Bladder microvascular endothelial cell (primary cell): ENCODE measurements at places on chromosomes 7 and 10. TPM values are rescaled to one million over a fixed set of nuclear protein-coding genes. Genes with fewer than 3 reads are reported as not detected.

STOX1 gene
- 0.19 and 0.32 TPM in 2 replicates for total RNA-seq

LRRC18 gene
- total RNA-seq, result not detected in 2 replicates

RPEL1 gene
- 0.06 TPM in 1 of 2 replicates, not detected in the other for total RNA-seq

SBDS gene
- 66.2 and 97.8 TPM in 2 replicates for total RNA-seq

ASAH2 gene
- 0.31 and 0.49 TPM in 2 replicates for total RNA-seq

RBP4 gene
- not detected in 2 replicates for total RNA-seq

RBP3 gene
- total RNA-seq, result not detected in 2 replicates

SP8 gene
- total RNA-seq, result not detected in 2 replicates

ACTL6B gene
- total RNA-seq, result not detected in 2 replicates

STEAP1 gene
- 7.4 and 9.6 TPM in 2 replicates for total RNA-seq

CACNA2D1 gene
- 12.8 and 24.1 TPM in 2 replicates for total RNA-seq

TACR2 gene
- 0.06 TPM in 1 of 2 replicates, not detected in the other for total RNA-seq

TSPAN12 gene
- total RNA-seq, result 18.8 and 61.3 TPM in 2 replicates

FAM13C gene
- total RNA-seq, result 3.1 and 10.2 TPM in 2 replicates

NKX1-2 gene
- not detected in 2 replicates for total RNA-seq

CACNB2 gene
- total RNA-seq, result not detected in 2 replicates

PLAU gene
- total RNA-seq, result 31.4 and 34.8 TPM in 2 replicates

VWC2 gene
- not detected in 2 replicates for total RNA-seq
